NCI-H446 treated with DMSO at 0.1 percent for 48 hours (cell line): ENCODE measurements at places on chromosomes 6 and 20.

DNA sequence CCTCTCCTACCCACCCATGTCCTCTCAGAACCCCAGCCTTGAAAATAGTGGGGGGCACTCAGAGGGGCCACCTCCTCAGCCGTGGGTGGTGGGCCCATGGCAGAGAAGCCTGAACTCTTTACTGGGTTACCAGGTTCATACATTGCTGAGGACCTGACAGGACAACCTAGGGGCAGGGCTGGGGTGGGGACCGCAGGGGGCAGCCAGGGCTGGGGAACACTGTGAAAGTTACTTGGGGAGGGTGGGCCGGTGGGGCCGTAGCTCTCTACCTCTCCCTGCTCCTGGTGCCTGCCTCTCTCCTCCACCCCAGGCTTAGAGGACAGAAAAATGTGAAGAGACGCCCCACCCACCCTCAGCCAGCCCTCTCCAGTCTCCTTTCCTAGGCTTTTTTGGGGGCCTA is 15.4 kb downstream of the MDFI start:
- no peak for DNase-seq

GRCh38 chr20:11076434-11077105 is 402.8 kb upstream of the JAG1 start:
- no peak for DNase-seq

- no peak for DNase-seq
Observed at GRCh38 chr20:32959351-32960221, 44.6 kb downstream of the SUN5 start.

GRCh38 chr6:2147766-2148448 is 97.5 kb downstream of the GMDS start:
- no peak for DNase-seq

GRCh38 chr20:51488331-51488730 is 54.2 kb downstream of the NFATC2 start:
- DNase-seq: no peak

- DNase-seq: no peak
Observed at GRCh38 chr20:460707-461106, 1.6 kb downstream of the TBC1D20 start.

- DNase-seq: no peak
Observed at GRCh38 chr6:47138046-47138445, 95.9 kb upstream of the ADGRF1 start.

GRCh38 chr20:52577696-52578095 is 386.1 kb upstream of the ZFP64 start:
- DNase-seq: no peak

DNA sequence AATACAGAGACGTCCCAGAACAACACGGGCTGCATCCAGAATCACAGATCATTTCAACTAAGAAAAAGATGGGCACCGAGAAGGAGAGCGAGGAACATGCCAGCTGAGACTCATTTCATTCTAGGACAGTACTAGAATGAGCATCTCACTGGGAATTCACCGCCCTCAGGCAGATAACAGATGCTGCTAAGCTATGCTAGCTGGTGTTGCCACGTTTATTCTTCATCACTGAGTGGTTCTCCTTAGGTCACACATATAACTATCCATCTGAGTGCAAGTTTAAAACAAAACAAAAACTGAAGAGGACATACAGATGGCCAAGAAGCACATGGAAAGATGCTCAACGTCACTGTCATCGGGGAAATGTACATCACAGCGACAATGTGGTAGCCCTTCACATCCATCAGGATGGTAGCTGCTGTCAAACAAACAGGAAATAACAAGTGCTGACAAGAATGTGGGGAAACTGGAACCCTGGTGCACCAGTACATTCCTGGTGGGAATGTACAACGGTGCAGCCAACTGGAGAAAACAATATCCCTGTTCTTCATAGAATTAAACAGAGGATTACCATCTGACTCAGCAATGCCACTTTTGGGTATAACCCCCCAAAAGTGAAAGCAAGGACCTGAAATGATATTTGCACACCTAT is 97.6 kb downstream of the SLC22A23 start:
- DNase-seq: no peak

- no peak for DNase-seq
Observed at GRCh38 chr6:138405816-138406413, 1.9 kb downstream of the HEBP2 start.

DNA sequence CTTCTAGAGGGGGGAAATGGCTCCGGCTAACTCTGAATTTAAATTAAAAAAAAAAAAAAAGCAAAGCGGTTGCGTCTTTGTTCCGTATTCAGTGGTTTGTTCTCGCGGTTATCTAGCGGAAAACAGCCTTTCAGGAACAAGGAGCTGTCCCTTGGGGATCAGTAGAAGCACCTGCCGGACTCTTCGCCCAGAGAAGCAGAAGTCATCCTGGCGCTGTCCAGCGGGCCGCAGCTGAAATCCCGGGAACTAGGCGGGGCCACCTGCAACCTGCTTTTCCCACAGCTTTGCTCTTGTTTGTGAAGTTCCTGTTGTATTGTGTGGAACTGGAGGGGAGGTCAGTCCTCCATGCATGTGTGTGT is 43.9 kb upstream of the GJE1 start:
- no peak for DNase-seq

GRCh38 chr6:11262242-11262641 is 29.8 kb upstream of the NEDD9 start:
- peak; percentile 26 for DNase-seq

DNA sequence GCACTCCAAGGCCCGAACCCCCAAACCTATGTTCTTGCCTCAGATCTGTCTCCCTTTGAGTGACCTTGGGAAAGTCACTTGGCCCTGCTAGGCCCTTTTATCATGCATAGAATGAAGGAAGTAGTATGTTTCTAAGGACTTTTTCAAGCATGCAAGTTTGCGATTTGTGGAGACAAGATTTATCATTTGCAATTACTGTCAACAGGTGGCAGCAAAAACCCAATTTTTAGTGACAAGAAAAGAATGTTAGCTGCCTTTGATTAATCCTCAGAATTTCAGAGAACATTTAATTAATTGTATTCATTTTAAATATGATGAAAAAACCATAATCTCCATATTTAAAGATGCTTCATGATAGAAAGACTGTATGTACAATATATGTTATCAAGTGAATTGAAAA is 28.3 kb upstream of the PREP start:
- DNase-seq: no peak

DNA sequence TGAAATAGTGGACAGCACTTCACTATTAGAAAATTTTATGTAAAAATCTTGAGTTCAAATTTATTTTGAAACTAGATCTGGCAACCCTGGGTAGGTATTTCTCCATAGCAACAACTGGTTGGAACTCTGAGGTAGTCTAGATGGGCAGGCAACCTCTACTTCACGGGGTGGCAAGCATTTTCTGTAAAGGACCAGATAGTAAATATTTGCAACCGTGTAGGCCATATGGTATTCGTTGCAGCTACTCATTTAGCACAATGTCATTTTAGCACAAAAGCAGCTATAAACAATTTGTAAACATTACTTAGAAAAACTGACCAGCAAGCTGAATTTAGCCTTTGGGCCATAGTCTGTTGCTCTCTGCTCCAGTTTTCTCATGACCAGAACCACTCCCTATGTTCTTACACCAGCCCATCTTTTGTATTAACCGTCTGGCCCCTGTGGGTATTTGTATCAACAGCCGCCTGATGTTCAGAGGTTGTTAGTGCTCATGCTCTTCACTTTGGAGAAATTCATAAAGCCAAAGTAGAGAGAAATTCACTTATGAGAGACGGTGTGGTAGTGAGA is 29.2 kb downstream of the LGSN start:
- DNase-seq: no peak

DNA sequence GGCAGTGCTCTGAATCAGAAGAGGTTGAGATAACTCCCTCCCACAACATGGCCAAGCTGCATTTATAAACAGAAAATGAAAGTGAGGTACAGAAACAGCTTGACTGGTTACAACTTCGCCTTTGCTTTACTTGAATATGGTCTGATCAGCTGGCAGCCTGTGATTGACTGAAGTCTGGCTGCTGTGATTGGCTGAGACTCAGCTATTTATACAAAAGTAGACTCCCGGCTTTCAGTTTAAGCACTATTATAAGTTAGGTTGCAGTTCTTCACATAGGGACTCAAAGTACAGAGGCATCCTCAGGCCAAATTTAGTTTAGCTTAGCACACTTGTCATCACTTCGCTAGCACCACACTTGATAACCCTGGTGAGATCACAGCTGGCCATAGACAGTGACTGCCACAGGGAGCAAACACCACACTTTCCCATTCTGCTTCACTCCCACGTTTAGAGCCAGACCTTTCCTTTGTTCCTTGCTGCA is 362.6 kb downstream of the EPM2A start:
- DNase-seq: no peak

DNA sequence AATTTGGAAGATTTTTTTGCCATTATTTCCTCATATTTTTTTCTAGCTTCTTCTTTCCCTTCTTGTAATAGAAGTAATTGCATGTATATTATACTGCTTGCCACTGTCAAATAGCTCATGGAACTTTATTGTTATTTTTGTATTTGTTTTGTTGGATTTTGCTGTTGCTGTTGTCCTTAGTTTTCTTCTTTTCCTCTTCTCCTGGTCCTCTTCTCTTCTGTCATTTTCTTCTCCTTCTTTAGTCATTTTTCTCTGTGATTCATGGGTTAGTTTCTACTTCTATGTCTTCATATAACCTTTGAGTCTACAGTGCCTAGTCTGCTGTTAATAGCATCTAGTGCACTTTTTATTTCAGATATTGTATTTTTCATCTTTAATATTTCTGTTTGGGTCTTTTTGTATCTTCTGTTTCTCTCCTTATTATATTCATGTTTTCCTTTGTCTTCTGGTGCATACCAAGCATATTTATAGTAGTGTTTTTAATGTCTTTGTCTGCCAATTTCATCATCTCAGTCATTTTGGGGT is 226.2 kb downstream of the HIVEP2 start:
- DNase-seq: no peak

DNA sequence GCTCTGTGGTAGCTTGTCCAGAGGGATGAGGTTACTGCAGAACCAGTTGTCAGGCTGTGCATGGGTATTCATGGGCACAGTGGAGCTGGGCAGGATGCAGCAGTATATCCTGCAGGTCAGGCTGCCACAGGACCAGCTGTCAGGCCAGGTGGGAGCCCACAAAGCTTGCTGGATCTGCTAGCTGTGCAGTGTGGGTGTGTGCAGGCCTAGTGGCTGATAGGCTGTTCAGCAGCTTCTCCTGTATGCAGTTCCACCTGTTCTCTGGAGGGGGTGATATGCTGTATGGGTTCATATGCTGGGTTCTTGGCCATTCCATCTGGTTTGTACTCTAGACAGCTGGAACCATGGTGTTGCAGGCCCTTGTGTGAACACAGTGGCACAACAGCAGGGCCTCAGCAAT is 40.6 kb upstream of the TPD52L1 start:
- no peak for DNase-seq

- DNase-seq: no peak
Observed at GRCh38 chr20:48788486-48789072, 39.2 kb downstream of the PREX1 start.

- peak; percentile 46 for DNase-seq
Observed at GRCh38 chr6:73152966-73153757, 72.1 kb downstream of the KHDC1L start.

DNA sequence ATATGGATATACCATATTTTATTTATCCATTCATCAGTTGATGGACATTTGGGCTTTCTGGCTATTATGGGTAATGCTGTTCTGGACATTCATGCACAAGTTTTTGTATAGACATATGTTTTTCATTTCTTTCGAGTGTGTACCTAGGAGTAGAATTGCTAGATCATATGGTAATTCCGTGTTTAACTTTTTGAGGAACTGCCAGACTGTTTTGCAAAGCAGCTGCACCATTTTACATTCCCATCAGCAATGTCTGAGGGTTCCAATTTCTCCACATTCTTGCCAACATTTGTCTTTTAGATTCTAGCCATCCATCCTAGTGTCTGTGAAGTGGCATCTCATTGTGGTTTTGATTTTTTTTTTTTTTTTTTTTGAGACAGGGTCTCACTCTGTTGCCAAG is 20.8 kb downstream of the SRC start:
- peak; percentile 63 for DNase-seq

DNA sequence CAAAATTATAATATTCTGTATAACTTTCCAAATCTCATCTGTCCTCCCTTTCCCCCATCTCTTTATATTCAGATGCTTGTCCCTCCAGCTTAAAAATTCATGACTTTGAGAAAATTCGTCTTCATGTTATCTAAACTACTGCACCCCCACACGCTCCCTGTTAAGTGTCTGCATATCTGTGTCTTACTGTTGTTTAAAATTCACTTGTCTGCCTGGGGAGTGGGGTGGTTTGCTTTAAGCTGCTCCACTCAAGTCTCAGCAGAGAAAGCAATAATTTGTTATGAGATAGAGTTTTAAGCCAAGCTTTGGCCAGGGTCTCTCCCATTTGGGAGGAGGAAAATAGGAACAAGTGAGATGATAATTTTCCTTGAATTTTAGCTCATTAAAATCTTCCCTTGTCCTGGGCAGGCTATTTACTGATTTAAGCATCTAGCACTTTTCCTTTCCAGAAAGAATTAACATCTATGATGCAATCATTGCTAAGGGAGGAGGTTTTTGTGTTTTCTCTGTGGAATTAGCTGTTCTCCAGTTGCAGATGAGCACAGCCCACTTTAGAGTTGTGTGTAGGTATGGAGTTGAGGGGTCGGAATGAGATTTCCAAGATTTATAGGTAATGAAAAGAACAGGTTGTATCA is 36.8 kb downstream of the MTHFD1L start:
- no peak for DNase-seq

DNA sequence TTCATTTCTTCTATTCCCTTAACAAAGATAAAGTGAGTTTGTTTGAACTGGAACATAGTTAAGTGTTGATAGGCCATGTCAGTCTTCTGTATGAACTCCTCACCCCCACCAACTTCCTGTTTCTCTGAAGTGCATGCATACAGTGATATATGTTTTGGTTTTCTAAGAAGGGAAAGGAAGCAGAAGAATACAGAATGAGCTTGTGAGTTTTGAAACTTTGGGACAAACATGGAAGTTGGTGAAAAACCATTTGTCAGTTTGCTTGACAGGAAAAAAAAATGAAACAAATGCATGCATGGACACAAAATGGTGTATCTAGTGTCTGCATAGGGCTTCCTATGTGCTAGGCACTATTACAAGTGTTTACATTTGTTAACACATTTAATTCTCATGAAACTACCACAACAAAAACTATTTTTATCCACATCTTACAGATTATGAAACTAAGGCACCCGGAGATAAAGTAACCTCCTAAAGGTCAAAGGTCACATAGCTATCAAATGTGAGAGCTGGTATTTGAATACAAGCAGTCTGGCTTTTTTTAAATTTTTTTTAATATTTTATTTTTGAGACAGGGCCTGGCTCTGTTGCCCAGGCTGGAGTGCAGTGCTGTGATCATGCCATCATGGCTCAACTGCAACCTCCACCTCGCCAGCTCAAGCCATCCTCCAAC is 105.9 kb downstream of the ADGRB3 start:
- no peak for DNase-seq

DNA sequence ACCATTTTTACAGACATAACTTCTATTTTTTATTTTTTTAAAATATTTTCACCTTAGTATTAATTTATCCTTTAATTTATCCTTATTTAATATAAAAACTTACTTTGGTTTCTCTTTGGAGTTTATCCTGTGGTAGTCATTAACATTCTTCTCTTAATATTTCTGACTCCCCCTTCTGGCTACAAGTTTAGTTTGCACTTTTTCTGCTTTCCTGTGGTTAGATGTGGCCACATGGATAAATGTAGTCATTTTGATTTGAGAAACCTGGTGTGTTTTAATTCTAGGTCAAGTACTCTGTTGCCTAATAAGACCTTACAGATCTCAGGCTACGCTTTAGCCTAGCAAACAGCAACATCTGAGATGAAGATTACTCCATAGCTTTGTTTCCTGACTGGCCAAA is 1187.5 kb downstream of the HACE1 start:
- DNase-seq: no peak

- DNase-seq: no peak
Observed at GRCh38 chr20:51529758-51530157, 12.8 kb downstream of the NFATC2 start.
